ENCODE measurements at places on chromosomes 5 and 9. TPM values are rescaled to one million over a fixed set of nuclear protein-coding genes. Genes with fewer than 3 reads are reported as not detected.

GRCh38 chr5:104048231-104048630 is 485.6 kb upstream of the NUDT12 start:
- DNase-seq = no peak

GRCh38 chr5:25181249-25181648 is 536.5 kb upstream of the CDH10 start:
- DNase-seq = no peak

DNA sequence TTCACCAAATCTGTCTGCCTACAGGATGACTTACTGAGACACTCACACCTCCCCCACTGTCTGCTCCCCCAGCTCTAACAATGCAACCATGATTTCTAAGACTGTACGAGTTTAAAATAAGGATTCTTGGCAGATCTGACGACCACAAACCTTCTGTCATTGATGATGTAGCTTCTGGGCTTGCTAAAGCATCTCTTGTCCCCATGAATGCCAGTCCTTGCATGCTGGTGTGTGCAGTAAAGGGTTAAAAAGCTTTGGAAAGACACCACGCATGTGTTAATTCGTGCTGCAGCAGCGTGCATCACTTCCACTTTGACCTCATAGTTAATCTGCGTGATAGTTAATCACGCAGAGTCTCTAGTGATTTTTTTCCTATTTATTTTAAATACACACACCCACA is 411 bp upstream of the GABRG2 start:
- DNase-seq = no peak

DNA sequence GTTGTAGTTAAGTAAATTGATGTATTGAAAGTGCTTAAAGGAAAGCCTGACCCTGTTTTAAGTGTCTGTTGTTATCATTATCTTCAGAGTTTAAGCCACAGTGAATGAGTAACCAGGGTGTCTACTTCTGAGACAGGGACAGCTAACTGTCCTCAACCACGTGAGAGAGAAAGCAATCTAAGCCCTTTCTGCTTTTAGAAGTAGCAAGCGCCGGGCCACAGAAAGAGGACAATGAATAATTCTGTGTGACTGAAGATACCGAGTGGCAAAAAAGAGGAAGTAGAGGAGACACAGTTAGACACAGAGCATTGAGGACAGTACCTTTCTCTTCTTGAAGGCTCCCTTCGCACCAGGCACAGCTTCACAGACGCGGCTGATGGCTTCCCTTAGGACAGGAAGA is 86.3 kb downstream of the S1PR3 start:
- DNase-seq = no peak

DNA sequence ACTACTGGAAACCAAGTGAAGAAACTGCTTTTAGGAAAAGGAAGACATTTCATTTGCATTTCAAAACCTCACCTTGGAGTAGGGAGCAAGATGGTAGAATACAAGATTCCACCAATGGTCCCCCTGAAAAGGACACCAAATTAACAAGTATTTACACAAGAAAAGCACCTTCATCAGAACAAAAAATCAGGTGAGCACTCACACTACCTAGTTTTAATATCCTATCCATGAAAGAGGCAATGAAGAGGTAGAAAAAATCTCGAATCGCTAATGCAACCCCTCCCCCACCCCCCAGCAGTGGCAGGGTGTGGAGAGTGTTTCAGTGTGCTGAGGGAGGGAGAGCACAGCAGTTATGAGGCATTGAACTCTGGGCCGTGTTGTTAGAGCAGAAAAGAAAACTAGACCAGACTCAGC is 1397.0 kb upstream of the C9orf72 start:
- DNase-seq = no peak

DNA sequence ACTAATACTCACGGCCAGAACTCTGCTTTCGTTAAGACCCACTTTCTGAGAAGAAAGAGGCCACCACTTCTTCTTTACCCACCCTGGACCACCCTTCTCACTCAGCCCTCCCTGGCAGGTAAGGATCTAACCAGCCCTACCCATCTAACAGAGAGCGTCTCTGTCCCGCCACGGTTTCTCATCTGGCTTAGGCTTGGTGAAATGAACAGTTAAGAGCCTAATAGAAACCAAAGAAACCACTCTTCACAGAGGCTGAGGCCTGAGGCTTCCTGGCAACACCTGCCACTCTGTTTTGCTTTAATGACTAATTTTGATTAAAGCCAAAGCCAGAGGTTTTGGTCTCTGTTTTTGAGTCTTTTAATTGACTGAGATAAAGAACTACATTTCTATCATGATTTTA is 354.1 kb upstream of the SLC30A5 start:
- no peak for DNase-seq

DNA sequence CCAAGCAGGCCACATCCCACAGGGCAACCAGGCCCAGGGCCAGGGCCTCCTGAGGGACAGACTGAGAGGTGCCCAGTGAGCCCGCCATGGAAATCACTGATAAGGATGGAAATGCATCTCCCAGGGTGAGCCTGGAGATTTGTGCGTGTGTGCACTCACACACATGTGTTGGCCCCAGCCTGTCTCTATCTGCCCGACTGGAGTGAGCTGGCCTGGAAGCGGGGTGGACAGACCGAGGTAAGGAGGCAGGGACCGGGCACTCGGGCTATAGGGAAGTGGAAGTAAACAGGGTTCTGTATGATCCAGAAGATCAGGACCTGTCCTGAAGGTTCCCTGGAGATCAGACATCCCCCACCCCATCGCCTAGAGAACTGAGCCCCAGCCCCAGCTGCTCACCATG is 17.4 kb downstream of the GFI1B start:
- no peak for DNase-seq

DNA sequence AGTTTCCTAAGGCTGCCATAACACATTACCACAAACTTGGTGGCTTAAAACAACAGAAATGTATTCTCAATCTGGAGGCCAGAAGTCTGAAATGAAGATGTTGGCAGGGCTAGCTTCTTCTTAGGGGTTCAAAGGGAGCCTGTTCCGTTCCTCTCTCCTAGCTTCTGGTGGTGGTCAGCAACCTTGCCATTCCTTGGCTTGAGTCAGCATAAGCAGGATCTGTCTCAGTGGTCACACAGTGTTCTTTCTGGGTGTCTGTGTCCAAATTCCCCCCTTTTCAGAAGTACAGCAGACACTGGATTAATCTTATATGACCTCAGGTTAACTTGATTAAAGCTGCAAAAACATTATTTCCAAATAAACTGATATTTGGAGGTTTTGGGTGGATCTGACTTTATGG is 2.1 kb upstream of the OSMR start:
- no peak for DNase-seq

GRCh38 chr5:175731756-175732465 is 74.0 kb downstream of the HRH2 start:
- DNase-seq = no peak

DNA sequence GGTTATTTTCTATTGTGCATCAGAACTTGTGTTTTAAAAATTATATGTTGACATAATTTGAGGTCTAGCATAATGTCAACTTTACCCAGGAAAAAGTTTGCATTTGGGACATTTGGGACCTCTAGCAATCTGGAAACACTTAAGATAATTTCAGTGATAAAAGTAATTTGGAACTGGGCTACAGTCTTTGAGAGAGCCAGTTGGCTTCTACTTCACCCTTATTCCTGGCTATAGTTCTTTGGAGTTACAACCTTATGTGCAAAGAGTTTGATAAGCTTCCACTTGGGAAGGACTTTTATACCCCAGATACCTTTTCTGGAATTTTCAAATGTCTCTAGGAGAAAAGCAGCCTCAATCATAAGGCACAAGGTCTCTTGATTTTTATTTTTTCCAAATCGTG is 139.3 kb downstream of the ARRDC3 start:
- DNase-seq = no peak

GRCh38 chr9:122015170-122015821 is 77.8 kb downstream of the TTLL11 start:
- no peak for DNase-seq

Gene FAXDC2
- 38.5 TPM for total RNA-seq

Gene GABRA6
- 2.5 TPM for total RNA-seq

Gene RNF208
- 114 TPM for total RNA-seq

Gene ARHGEF28
- total RNA-seq = 19.1 TPM

Gene SNX18
- 16.2 TPM for total RNA-seq

Gene TRMO
- 16.9 TPM for total RNA-seq

Gene AGXT2
- not detected for total RNA-seq

All from dorsolateral prefrontal cortex (tissue), 122 donors.